ENCODE measurements at places on chromosomes 11 and 22. TPM values are rescaled to one million over a fixed set of nuclear protein-coding genes. Genes with fewer than 3 reads are reported as not detected.

The OR8G5 gene
- polyA plus RNA-seq, result not detected

The SLC25A45 gene
- polyA plus RNA-seq, result 14.1 TPM

The OR8A1 gene
- polyA plus RNA-seq, result 0.03 TPM

The HEPHL1 gene
- 0.19 TPM for polyA plus RNA-seq

The NAALAD2 gene
- 23.2 TPM for polyA plus RNA-seq

DNA sequence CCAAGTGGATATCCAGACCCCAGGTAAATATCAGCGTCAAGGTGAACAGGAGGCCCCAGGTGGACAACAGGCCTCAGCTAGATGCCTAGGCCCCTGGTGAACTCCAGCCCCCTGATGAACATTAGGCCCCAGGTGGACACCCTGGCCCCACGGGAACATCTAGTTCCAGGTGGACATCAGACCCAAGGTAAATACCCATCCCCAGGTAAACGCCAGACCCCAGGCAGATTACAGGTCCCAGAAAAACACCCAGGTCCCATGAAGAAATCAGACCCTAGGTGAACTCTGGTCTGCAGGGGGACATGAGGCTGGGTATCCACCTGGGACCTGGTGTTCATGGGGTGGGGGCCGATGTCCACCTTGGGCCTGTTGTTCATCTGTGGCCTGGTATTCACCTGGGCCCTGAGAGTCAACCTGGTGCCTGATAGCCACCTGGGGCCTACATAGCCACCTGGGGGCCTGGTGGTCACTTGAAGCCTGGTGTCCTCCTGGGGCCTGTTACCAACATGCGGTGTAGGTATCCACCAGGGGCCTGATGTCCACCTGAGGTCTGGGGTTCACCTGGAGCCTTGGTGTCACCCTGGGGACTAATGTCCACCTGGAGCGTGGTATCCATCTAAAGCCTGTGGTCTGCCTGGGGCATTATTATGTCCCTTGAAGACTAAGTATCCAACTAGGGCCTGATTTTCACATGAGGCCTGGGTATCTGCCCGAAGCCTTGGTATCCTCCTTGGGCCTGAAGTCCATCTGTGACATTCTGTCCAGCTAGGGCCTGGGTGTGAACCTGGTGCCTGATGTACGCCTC, 56.8 kb upstream of the SEPTIN5 start:
- DNase-seq, result no peak

DNA sequence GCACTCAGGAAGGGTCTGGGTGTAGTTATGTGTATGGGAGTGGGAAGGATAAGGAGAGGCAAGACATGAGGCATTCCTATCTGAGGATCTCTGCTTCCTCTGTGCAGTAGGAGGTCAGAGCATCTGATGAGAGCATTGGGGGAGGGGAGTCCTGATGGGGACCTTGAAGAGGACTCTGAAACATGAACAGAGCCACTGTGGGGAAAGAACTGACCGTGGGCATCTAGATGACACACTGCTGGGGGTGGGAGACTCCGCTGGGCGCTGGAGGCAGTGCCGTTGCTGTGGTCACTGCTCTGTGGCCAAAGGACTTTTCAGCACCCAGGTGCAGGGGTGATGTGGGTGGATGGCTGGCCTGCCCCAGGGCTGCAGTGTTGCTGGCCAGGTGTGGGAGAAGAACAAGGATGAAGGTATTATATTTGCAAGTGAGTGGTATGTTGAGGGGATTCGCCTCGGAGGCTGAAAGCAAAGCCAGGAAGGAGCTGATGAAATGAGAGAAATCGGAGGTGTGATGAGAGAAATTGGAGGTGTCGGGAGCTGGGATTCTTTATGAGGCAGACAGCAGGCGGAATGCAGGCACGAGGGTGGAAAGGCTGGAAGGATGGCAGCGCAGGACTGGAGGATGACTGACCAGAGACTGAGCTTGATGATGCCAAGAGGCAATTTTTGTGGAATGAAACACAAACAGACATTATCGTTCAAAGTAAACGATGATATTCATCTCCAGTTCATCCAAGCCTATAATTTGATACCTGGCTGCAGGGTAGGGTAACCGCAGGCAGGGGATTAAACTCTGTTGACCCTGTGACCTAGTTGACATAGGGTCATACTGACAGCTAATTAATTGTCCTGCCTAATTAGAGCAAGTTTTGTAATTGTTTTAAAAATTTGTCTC, 19.4 kb upstream of the TMPRSS4 start:
- no peak for DNase-seq

GRCh38 chr11:76939219-76939631, 78.5 kb downstream of the ACER3 start:
- no peak for DNase-seq

DNA sequence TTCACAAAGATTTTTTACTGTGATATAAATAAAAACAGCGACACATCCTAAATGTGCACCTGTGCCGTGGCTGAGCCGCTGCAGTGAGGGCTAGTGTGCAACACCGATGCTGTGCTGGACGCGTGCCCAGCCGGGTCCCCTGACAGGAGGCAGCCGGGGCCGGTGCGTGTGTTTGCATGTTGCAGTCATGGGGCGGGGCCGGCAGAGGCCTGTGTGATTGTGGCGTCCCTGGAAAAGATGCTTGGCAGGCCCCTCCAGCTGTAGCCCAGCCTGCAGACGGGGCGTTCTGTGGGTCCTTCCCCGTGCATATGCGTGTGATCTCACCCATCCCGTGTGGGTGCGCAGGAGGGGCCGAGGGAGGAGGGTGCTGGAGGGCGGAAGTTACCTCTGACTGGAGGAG, 30.6 kb downstream of the MUC6 start:
- no peak for DNase-seq

DNA sequence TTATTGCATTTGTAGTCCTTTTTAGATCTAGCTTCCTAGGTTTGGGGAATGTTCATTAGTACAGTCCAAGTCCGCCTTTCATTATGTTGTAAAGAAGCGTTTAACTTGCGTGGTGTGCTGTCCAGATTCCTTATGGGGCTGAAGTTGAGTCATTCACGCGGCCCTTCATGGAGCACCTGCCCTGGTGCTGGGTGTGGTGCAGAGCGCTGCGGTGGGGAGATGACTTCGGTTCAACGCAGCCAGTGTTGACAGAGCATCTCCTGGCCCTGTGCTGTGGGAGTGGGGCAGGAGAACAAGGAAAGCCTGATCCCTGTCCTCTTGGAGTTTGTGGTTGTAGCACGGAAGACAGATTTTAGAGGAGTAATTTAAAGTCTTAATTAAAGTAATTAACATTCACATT, 152.0 kb downstream of the TBC1D22A start:
- DNase-seq, result no peak

DNA sequence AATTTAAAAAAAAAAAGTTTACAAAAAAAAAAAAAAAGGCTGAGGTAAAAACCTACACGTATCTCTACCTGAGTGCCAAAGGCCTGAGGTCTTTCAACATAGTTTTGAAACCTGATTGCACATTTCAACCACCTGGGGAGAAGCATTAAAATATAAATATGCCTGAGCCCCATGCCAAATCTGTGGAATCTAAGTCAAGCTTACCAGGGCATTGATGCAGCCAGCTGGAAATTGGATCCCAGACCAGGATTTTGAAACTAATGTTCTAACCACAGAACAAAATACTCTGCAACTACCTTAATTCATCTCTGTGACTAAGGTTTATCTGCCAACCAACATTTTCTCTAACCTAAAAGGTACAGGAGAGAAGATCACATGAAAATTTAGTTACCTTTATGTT, 38.8 kb upstream of the CHRNA10 start:
- no peak for DNase-seq

- DNase-seq, result no peak
Observed at GRCh38 chr22:31818481-31819392, 64.9 kb downstream of the DEPDC5 start.

- DNase-seq, result no peak
Observed at GRCh38 chr11:45659031-45659817, 6.2 kb downstream of the CHST1 start.

DNA sequence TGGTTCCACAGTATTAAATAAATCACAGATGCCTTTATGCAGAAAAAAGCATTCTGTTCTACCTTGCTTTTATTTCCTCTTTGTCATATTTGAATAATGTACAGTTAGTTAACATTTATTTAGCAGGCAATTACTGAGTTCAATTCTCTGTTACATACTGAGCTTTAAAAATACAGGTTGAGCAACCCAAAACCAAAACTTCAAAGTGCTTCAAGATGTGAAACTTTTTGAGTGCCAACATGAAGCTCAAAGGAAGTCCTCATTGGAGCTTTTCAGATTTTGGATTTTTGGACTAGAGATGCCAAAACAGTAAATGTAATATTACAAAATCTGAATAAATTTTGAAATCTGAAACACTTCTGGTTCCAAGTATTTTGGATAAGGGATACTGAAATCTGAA, 54.1 kb downstream of the PDHX start:
- DNase-seq, result no peak

DNA sequence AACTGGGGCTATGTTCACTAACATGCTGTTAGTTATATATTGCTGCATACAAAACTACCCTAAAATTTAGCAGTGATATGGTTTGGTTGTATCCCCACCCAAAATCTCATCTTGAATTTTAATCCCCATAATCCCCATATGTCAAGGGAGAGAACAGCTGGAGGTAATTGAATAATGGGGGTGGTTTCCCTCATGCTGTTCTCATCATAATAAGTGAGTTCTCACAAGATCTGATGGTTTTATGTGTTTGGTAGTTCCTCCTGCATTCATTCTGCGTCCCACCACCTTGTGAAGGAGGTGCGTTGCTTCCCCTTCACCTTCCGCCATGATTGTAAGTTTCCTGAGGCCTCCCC, 10.0 kb upstream of the PATL1 start:
- DNase-seq, result no peak

DNA sequence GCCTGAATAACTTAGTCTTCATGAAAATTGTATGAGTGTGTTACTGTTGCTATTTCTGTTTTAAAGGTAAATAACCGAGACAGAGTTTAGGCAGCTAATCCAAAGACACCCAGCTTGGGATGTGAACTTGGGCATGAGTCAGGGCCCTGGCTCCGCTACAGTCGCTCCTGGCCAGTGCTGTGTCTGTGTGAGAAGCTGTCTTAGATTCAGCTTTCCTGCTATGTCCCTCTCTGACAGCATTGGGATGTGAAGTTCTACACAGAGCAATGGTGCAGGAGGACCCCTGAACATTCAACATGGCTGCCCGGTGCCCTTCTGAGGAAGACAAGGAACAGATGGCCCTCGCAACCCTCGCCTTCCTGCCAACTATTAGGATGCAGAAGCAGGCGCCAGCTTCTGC, 49.4 kb downstream of the GALNT18 start:
- no peak for DNase-seq

GRCh38 chr11:110125632-110126031, 32.4 kb downstream of the ZC3H12C start:
- DNase-seq, result no peak

- DNase-seq, result no peak
Observed at GRCh38 chr11:107468596-107468995, 11.0 kb upstream of the CWF19L2 start.

DNA sequence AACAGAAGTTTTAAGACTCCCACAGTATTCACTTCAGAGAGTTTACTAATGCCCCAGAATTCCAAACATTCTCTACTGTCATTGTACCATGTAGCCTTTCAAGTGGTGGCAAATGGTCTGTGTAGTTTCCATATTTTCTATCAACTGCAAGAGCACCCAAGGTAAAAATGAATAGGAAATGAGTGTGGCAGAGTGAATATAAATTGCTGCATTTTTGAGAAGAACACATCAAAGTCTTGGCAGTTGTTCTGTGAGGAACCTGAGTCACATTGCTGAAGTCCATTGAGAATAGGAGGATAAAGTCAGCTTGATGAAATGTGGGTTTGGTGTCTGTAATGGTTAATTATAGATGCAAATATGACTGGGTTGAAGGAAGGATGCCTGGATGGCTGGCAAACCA, 193.6 kb downstream of the AASDHPPT start:
- no peak for DNase-seq

DNA sequence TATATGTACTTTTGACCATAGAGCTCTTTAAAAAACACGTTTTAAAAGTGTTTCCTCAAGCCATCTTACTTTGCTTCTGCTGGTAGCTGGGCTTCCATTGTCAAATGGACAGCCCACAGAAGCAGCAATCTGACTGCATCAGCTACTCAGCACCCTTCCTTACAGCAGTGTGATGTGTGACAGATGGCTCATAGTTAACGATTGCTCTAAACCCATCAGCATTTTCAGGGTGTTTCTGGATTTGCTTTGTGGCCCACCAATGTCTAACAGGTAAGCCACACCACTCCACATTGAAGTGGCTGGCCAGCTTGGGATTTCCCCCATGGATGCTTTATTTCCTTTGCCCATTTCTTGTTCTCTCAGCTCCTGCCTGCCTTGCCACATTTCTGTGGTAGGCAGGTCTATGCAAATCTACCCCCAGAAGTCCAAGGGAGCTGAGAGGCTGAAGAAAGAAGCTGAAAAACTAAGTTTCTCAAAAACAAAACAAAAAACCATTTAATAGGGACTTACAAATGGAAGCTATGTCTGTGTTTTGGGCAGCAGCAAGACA, 7.3 kb upstream of the FAR1 start:
- DNase-seq, result no peak

GRCh38 chr22:42869463-42869862, 12.4 kb upstream of the ARFGAP3 start:
- no peak for DNase-seq

DNA sequence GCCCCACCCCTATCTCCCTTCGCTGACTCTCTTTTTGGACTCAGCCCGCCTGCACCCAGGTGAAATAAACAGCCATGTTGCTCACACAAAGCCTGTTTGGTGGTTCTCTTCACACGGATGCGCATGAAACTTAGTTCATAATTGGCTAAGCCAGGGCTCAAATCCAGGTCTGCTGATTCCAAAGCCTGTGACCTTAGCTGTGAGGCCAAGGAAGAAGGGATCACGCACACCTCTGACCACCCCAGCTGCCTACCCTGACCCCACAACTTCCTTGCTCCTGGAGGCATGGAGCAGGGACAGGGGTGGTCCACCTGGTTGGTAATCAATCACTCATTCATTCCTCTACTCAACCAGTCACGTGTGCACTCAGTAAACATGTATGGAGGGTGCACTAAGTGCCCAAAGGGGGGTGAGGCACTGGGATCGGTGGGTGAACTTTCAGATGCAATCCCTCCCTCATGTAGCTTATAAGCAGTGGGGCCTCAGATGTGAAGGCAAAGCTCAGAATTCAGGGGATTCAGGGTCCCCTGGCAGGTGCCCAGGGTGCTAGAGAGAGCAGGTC, 10.3 kb downstream of the FXYD2 start:
- DNase-seq, result no peak

DNA sequence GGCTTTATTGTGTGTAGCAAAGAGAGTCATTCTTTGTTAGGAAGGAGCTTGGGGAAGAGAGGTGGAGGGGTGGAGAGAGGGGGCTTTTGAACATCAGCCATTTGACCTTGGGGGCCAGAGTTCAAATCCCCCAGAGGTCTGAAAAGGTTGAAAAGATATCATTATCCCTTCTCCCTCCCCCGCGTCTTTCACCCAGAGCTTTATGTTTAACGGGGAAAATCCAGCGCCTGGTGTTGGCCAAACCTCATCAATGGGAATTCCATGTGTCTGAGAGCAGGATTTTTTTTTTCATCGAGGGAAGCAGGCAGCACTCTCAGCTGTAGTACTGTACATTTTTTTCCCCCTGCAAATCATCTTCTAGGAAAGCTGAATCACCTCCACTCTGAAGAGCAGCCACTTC, 122.4 kb upstream of the HSD17B12 start:
- no peak for DNase-seq
